Stimulated activated CD8-positive, alpha-beta memory T cell treated with anti-CD3 and anti-CD28 coated beads, Interleukin-4, amount 100 ng/mL, for 24 hours (primary cell): ENCODE measurements at places on chromosomes 12 and 14.

DNA sequence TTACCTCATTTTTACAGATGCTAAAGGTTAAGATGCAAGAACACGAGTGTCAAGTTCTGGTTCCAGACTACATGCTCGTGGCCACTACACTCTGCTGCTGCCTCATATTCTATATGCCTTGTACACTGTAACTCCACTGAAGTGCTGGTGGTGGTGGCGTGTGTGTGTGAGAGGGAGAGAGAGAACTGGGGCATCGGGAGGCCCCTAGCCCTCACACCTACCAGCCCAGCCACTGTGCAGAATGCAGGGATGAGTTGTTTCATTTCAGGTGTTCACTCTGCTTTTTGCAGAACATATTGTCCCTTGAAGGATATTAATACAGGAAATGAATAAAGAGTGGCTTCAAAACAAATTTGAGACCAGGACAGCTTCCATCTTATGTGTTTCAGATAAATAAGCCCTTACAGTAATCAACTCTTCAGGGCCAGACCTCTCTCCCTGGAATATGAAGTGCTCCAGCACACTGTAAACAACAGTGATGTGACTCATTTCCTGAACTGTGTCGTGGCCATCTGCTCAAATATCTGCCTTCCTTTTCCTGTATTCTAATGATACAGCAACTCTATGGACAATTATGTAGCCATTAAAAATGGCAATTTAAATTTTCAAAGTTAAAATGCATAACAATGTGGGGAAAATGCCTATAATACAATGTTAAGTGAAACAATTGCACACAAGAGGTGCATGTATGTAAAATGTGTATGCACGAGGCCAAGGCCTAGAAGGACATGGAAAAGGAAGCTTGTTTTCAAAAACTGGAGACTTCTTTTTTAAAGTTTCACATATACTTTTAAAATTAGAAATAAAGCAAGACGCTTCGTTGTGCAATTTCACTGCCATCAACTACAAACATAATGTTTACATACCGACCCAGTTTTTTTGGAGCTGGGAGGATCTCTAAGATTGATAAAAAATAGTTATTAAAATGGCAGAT, 215.4 kb downstream of the PELI2 start:
- DNase-seq: no peak

- DNase-seq: no peak
Observed at GRCh38 chr14:85295318-85295717, 234.6 kb upstream of the FLRT2 start.

DNA sequence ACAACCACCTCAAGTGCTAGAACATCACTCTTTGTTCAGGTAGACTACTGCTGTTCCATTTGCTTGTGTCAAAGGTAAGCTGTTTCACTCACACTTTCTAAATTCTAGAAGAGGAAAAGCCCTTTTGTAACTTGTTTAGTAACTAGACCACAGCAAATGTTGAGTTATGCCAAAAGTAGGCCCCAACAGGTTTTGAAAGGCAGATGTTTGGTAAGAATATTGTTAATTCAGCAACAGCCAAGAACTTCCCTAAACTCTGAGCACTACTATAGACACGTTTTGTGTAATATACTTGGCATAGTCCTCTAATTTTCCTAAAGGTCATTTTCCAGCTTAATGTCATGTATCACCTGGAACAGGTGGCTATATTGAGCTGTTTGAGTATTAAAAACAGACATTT, 79.0 kb downstream of the DCAF5 start:
- no peak for DNase-seq

- peak; percentile 9 for DNase-seq
Observed at GRCh38 chr14:96363751-96364336, 518 bp downstream of the GSKIP start.

- DNase-seq: no peak
Observed at GRCh38 chr12:113897406-113897805, 68.7 kb downstream of the RBM19 start.

- DNase-seq: peak; percentile 96
Observed at GRCh38 chr12:76031414-76032042, at the start of gene PHLDA1. Gene PHLDA1 (minus strand): TSS chr12:76031776.

DNA sequence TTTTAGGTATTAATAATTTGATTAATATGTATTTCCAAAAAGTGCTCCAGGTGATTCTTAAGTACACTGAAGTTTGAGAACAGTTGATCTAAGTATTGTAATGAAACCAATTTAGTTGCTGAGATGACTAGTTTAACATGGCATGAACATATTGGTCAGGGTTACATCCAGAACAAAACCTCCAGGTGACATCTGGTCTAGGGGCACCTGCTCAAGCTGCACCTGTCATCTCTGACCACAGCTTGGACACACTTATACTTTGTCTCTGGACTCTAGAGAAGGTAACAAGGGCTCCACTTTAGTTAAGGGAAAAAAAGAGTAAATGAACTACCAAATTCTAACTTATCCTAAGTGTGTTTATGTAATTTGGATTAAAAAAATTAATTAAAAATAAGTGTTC, 8.1 kb downstream of the ARID2 start:
- no peak for DNase-seq

DNA sequence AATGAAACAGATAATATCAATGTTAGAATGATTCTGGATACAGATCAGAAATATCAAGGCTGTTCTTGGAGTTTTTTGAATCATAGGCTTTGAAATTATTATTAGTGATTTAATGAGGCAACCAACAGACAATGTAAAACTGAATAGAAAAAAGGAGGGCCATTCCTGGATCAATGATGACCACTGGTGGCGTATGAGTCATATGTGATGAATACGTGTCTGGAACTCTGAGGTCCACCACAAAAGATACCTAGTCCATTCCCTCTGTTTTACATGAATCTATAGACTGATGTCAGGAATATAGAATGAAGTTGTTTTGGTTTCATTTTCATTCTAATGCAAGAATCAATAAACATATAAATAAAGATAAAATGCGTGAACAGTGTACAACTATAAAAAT, 78.3 kb upstream of the RTL1 start:
- DNase-seq: no peak

DNA sequence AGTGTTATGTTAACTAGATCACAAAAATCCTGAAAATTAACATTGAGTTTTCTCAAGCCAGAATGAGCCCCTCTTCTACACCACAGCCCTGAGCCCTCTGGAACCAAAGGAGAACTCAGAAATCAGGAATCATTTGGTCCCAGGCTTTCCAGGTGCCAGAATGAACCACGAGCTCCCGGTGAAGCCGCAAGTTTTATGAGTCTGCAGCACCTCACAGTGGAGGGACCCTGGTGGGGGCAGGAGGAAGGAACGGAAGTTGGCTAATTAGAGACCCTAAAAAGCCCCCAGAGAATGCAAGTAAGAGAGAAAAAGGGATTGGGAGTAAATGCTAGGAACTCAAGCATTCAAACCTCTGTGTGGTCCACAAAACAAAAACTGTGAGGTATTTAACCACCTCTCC, 52.9 kb upstream of the BCL2L14 start:
- no peak for DNase-seq

- DNase-seq: no peak
Observed at GRCh38 chr12:50251619-50252252, 31.6 kb downstream of the LIMA1 start.

DNA sequence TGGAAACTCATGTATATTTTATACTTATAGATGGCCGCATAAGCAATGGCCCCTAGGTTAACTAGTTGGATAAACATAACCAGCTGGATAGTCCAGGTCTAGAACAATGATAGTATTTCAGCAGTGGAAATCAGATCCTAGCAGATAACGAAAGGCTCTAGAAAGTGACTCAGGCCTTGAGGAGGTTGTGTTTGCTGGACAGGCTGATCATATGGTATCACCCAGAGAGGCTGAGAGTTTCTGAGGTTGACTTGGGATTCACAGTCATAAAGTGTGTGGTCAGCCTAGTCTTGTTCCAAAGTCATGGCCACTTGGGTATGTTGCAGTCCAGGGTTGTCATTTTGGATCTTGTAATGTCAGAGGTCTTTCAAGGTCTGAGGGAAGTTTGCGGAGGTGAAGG, 16.8 kb downstream of the FLVCR2 start:
- no peak for DNase-seq
